ENCODE measurements at places on chromosomes 4 and X.

- DNase-seq: no peak
These were observed 86.3 kb downstream of the EGF start for GRCh38 chr4:109998867-109999584.

DNA sequence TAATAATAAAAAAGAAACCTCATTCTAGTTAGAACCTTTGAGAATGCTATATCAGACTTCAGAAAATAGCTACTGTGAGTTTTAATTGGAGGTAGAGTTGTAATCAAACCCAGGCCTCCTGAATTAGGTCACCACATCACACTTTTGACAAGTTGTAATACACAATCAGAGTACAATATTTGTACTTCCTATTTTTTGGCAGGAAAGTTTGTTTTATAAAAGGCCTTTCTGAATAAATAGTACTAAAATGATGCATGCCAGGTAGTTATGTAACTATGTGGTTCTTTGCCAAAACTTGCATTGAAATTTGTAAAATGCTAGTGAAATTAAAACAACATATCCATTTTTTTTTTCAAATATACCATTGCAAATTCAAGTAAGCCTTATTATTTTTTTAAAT is 26.8 kb downstream of the ADH7 start:
- DNase-seq: no peak

DNA sequence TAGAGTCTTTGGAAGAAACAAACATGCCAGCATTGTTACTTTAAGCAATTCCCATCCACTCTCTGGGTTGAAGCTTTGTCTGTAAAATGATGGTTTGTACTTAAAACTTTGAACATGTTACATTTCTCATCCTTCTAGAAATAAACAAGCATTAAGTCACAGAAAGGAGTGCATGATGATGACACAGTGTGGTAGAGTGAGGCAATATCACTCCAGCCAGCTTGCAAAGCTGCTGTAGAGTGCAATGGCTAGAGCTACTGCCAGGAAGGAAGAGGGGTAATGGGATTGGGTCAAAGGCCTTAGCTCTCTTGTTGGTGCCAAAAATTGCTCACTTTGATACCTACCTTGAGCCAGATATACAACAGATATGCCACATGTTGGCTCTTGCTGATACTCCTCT is 12.3 kb upstream of the ENOX2 start:
- no peak for DNase-seq

DNA sequence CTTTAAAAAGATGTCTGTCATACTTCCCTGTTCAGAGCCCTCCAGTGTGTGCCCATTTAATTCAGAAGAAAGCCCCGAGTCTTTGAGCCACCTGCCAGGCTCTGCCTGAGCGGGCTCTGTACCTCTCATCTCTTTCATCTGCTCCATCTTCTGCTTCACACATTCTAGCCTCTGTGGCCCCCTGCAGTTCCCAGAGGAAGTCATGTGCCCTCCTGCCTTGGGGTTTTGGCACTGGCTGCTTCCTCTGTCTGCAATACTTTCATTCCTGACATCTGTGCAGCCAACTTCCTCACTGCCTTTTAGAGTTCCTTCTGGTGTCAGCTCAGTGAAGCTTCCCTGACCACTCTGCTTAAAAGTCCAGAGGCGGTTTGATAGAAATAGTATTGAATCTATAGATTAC is 6.2 kb upstream of the STK32B start:
- no peak for DNase-seq

DNA sequence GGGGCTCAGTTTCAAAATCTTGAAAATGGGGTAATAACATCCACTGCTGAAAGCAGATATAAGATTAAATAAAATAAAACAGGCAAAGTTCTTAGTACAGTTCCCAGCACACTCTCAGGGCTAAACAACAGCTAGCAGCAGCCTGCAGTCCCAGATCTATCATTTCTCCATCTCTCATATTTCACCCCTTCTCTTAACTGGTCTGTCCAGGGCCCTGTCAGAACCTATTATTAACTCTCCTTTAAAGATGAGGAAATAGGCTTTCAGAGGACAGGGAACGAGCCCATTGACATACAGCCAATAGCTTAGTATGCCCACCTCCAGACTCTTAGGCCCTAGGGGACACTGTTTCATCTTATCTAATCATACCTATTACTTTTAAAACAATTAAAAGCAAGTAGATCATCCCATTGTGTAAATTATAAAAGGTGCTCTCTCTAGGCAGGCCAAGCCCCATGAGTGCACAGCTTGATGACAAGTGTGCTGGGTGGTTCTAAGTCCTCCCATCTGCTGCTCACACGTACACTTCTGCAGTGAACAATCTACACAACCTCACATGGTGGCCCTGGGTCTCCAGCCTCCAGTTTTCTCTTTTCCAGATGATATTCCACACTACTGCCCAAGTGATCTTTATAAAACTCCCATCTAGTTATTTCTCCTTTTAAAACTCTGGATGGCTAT is 119.0 kb downstream of the APBB2 start:
- DNase-seq: no peak

GRCh38 chrX:74382613-74383012 is 38.7 kb upstream of the SLC16A2 start:
- peak; percentile 14 for DNase-seq

DNA sequence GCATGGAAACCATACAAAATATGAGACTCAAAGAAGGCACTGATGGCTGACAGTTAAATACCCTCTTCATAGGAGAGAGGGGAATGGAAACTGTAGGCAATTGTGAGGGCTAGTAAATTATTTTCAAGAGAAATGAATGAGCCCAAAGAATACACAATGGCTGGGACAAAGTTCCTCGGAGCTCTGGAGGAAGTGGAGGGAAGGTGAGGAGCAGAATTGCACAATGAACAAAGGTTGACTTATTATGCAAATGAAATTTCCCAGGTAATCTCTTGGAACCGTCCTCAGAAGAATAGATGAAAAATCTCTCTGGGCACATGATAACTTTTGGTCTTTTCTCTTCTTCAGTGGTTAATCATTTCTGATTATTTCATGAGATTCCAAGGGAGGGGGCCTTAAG is 202.6 kb upstream of the VCX start:
- no peak for DNase-seq

DNA sequence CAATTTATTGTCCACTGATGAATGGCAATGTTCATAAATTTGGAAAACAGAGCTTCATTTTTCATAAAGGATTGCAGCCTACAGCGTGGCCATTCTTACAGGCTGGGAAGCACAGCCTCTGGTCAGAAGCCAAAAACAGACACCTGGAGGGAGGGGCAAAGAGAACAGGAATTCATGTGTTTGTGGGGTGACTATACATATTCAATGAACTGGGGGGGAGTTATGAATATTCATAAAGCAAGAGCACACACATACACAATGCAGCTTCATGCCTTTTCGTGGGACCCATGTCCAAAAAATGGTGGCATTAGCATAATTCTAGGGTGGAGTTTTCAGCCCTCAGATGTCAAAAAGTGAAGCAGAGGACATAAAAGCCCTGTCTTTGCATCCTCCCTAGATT is 173.3 kb downstream of the VEGFC start:
- DNase-seq: no peak

- DNase-seq: no peak
These were observed 64.5 kb downstream of the ANKRD17 start for GRCh38 chr4:73194064-73194463.

- no peak for DNase-seq
These were observed 25.2 kb downstream of the NYX start for GRCh38 chrX:41472231-41472815.

All from stimulated activated CD8-positive, alpha-beta memory T cell treated with anti-CD3 and anti-CD28 coated beads, Interleukin-4, amount 100 ng/mL, for 1 hour (primary cell).